ENCODE measurements at places on chromosomes 7 and 10.

DNA sequence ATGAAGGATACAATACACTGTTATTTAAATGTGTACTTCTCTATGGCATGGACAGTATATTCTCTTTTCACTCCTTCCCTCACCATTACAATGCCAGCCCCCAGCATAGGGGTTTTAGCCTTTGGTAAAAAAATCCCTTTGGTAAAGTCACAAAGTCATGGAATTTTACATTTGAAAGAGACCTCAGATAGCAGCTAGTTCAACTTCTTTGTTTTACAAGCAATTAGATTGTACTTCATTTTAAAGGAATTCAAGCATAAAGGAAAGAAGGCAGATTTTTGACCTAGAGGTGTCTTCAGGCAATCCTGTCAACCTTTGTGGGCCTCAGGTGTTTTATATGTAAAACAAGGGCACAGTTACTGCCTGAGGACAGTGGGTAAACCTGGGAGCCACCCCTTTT is 1188.4 kb upstream of the AUTS2 start:
- DNase-seq, result no peak

GRCh38 chr7:104650991-104651640 is 322.7 kb downstream of the LHFPL3 start:
- DNase-seq, result no peak

DNA sequence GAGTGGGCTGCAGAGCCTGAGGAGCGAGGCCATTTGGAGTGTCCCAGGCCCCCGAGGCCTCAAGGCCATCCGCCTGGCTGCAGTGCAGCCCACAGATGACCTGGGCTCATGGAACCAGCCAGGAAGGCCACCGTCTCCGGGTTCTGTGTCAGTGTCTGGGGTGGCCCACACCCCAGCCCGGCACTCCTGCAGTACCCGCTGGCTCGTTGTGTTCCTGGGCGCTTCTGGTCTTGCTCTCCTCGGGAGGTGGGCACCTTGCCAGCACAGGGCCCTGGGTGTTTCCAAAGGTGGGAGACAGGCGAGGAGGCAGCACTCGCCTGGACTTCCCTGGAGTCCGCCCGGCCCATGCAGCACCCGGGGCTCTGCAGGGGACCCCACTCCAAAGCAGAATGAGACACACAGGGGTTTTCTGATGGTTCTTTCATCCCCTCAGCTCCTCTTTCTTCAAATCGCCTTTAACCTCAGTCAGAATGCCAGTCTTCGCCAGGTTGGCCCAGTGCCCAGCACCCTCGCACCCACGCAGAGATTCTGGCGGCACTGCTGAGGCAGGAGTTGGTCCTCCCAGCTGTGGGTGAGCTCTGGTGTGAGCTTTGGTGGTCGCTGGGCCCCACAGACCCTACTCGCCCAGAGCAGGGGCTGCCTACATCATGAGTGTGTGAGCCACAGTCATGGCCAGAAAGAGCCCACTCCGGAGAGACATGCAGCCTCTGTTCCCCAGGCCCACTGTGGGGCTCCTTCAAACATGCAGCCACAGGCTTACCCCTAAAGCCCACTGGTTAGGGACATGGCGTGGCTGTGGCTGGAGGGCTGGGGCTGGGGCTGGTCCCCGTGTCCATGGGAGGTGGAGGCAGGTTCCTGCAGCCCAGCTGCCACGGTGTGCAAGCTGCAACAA is 155.7 kb downstream of the EBF3 start:
- no peak for DNase-seq

DNA sequence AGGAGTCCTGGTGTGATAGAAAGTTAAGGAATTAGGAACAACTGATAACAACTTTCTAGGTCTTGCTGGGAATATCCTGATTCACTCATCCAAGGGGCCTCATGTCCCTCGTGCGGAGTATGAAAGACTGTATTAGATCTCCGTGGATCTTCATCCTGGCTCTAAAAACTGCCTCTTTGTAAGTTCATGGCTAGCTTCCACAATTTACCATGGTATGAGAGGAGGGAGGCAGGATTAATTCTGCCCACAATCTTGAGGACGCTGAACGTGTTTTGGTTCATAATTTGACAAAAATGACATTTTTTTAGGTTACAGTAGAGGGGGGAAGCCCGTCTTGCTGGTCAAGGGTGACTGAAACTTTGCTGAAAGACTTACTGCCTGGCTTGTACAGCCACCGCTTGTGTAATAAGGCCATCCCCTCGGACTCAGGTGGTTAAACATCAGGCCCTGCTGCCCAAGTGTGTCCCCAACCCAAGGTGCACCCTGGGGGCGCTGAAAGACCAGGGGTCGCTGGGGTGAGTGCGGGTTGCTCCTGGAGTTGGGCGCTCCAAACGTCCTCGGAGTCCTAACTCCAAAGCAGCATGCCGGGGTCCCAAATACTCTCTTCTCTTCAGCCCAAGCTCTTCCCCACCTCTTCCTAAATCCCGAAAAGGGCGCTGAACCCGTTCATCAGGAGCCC is 733 bp downstream of the HIBADH start:
- DNase-seq, result peak; percentile 50

- DNase-seq, result no peak
These were observed 64.7 kb upstream of the THSD7A start for GRCh38 chr7:11896663-11897062.

DNA sequence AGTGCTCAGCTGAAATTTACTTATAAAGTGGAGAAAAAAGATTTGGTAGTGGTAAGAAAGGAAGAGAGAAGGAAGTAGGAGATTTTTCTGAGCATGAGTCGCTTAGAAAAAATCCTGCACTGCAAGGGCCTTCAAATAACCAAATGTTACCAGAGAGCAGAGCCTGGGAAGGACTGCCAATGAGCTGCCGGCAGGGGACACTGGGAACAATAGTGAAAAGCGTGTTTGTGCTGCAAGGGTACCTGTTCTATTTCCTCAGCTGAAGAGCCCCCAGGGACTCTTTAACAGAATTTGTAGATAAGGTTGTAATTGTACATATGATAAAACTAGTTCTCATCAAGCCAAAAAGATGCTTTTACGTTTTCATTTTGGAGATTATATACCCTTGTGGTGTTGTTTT is 696.3 kb upstream of the C7orf33 start:
- no peak for DNase-seq

DNA sequence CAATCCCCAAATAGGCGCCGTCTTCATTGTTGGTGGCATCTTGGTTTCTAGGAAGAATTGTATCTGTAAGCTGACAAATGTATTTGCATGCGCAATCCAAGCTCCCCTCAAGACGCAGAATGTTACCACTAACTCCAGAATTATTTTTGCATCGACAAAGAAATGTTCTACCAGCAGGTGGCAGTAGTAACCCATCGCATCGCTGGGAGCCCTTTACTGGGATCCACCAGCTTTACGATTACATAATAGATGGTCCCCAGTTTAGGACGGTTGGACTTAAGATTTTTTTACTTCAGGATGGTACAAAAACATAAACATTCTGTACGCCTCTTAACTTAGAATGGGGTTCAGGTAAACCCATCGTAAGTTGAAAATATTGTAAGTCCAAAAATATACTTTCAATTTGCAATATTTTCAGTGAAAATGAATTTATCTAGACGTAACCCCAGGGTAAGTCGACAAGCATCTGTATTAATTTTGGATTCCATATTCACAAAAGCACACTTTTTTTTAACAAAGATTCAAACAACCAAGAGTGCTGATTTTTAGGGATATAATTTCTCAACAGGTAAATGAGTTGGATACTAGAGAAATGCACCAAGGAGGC is 114.0 kb upstream of the COBL start:
- no peak for DNase-seq

- DNase-seq, result no peak
These were observed 41.9 kb downstream of the RNLS start for GRCh38 chr10:88541116-88541626.

GRCh38 chr10:44780426-44780825 is 130.7 kb upstream of the TMEM72 start:
- no peak for DNase-seq

All from lower lobe of right lung (tissue), 2 donors.